Type B pancreatic cell (in vitro differentiated cells): ENCODE measurements at places on chromosomes 1 and 21.

GRCh38 chr1:154846565-154847442 lies 23.3 kb downstream of the KCNN3 start:
- DNase-seq, result no peak

DNA sequence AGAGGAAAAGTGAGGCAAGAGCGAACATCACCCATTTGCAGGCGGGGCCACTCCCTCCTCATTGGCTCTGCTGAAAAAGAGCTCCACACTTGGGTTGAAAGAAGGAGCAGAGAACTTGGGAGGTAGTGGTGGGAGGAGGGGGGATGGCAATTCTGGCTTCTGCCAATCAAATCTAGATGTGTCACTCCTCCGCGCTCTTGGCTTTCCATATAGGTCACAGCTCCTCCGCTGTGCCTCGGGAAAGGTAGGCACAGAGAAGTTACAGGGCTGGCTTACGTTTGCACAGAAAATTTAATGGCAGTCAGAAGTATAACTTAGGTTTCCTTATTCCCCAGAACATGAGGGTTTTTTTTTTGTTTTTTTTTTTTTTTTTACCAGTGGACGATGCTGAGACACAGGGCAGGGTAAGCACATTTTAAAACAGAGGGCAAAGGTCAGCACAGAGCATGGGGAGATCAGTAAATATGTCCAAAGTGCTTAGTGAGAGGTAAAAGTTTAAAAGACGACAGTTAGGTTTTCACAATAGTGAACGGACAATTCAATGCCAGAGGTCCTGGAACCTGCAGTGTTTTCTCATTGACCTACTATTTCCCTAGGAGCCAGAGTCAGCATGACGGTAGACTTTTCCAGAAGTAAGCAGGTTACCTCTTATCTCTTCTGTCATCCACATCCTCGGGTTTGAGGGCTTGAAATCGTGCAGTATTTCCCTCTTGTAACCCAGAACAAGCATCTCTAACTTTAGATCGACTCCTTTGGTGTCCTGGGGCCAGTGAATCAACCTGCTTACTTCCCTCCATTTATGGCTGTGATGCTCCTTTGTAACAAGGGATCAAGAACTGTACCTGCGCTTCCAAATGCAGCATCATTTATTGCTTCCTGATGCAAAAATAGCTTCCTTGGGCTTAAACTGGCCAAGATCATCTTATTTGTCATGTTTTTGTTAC lies 258.9 kb upstream of the PROX1 start:
- DNase-seq, result no peak

DNA sequence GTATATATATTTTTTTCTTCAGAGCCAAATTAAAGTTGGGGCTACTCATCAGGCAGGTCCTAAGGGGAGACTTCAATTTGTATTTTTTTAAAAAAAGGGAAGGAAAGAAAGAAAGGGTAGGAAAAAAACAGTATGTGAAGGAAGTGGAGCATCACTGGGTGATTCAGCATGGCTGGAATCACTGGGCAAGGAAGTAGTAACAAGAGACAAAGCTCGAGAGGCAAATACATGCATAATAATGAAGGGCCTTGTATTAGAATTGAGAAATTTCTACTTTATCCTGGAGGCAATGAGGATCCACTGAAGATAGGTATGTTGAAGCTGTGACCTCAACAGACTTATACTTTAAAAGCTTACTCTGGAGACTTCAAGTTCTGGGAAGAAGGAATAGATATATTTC lies 184.4 kb downstream of the COQ8A start:
- no peak for DNase-seq

GRCh38 chr1:156656806-156657740 lies 15.2 kb downstream of the BCAN start:
- DNase-seq, result no peak

DNA sequence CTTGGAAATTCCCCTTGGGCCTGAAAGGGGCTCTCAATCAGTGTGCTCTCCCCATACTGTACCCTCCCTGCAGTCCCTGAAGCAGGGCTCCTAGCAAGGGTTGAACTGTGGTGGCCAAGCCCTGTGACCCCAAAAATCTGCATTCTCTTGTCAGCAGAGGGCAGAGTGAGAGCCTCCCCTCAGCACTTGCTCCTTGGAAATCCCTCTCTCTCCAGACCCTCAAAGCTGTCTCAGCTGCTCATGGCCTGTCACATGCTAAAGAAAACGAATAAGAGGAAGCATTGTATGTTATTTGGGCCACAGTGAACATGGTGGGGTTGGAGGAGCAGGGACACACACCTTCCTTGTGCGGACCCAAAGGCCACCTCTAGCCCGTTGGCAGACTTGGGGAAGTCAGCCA lies 47.2 kb upstream of the SYNC start:
- DNase-seq, result no peak

DNA sequence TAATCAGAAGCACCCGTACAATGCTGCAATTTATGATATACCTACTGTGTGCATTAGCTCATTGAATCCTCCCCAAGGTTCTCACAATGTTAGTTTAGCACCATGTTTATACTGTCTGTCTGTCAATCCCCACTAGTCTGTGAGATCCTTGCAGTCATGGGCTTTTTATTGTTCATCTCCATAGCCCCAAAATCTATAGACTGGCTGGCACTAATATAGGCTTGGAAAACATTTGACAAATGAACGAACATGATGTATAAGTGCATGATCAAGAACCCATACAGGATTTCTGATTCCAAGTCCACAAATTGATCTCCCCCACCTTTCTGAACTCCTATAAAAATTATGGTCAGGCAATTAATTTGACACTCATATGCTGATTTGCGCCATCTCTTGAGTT lies 290.0 kb downstream of the OMA1 start:
- DNase-seq, result no peak
